NCI-H510A (cell line): ENCODE measurements at places on chromosomes 5 and 9.

- no peak for DNase-seq
These were observed 23.3 kb downstream of the COX7C start for GRCh38 chr5:86640998-86641397.

- no peak for DNase-seq
These were observed 72.5 kb downstream of the MED10 start for GRCh38 chr5:6305853-6306252.

GRCh38 chr9:127258606-127259471, 5.7 kb upstream of the GARNL3 start:
- DNase-seq, result no peak

GRCh38 chr9:76289042-76289441, 105.2 kb downstream of the RFK start:
- DNase-seq, result no peak

- no peak for DNase-seq
These were observed 477.6 kb downstream of the NTRK2 start for GRCh38 chr9:85147046-85147640.

- DNase-seq, result no peak
These were observed 59.1 kb downstream of the ABLIM3 start for GRCh38 chr5:149200355-149200754.

DNA sequence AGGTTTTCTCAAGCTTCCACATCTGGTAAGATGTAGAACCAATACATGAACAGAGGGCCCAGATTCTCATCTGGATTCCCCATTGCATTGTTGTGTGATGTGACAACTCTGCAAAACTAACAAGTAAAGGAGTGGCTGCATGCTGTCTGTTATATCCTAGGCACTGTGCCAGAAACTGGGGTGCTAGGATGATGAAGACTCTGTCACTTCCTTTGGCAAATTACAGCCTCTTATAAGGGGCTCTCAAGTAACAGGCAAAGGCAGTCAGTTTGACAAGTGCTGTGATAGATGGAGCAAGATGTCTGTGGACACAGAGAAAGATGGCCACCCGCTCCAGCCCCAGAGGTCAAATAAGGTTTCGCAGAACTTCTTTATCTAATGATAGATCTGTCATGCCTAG, 115.7 kb downstream of the PAPPA start:
- DNase-seq, result no peak

GRCh38 chr9:71758785-71759184, 9.5 kb downstream of the CEMIP2 start:
- DNase-seq, result peak; percentile 16
